ENCODE measurements at places on chromosomes 4 and X.

GRCh38 chr4:150886597-150886996 is 128.5 kb downstream of the LRBA start:
- DNase-seq, result no peak

DNA sequence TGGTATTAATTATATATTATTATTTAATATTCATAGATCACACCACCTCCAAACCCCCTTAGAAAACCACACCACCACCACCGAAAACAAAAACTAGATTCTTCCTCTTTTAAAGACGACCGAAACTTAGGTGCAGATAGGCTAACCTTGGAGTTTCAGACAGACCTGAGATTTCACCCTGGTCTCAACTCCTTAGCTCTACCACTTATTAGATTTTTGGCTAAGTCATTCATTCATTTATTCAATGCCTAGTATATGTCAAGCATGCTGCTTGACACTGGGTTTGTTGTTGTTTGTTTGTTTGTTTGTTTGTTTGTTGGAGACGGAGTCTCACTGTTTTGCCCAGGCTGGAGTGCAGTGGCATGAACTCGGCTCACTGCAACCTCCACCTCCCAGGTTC is 9.5 kb upstream of the BMP2K start:
- no peak for DNase-seq

GRCh38 chrX:45912316-45912715 is 632.9 kb downstream of the ZNF674 start:
- DNase-seq, result no peak

DNA sequence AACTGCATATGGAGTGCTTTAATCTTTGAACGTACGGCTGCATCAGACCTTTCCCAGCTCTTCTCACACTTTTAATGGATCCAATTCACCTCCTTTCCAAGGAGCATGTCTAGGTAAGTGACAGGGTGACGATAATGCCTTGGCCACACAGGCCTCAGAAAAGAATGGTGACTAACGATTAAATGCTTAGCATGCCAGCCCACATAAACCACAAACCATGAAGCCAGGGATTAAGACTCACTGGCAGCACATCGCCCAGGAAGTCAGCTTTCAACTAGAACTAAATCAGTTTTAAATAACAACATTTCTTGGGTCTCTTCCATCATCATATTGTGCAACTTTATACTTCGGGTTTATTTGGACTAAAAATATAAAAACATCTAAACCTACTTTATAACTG is 28.7 kb downstream of the INPP4B start:
- peak; percentile 38 for DNase-seq

GRCh38 chr4:187128222-187128621 is 404.6 kb upstream of the FAT1 start:
- no peak for DNase-seq

DNA sequence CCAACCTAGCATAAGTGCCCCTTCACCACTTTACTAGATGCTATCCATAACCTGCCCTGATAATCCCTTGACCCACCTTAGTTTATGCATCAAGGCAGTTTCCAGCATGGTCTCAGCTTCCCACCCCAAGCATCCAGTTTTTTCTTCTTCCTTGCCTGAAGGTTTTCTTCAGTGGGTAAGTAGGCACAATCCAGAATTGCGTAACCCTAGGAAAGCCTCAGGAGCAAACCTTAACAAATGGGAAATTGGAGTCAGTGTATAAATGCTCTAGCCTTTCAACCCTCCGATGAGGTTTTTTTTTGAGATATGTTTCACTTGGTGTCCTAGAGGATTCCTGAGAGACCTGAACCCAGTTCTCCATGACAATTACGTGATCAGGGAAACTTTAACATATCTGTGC is 614.0 kb upstream of the BOD1L1 start:
- DNase-seq, result no peak

- DNase-seq, result no peak
Observed at GRCh38 chrX:105706041-105706440, 116.3 kb upstream of the NRK start.

DNA sequence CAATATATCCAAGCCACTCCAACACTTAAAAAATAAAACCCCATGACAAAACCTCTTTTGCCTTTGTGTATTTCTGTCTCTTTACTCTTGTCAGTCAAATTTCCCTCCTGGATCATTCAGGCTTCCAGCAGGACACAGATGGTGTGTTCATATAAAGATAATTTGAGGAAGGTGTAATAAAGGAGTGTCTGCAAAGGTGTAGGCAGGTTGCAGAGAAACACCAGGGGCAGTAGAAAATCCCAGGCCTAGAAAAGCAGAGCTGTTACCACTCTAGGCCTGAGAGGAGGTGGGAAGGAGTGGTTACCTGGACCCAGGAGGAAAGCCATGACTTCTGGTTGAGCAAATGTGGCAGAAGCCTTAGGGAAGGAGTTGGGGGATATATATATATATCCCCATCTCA is 28.8 kb downstream of the CHRNA9 start:
- no peak for DNase-seq

DNA sequence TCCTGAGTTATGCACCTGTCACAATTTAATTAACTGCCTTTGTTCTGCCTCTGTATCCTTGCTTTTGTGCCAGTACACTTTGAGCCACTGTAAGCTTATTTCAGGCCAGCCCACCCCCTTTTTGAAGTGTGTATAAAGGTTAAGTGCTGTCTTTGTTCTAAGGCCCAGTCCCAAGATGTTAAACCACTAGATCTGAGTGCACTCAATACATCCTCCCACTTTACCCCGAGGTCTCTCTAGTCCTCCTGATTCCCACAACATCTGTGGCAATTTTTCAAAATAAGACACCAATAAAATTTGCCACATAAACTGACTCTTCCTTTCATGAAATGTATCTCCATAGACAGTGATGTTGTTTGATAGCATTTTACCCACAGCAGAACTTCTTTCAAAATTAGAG is 124.1 kb upstream of the SPIN4 start:
- DNase-seq, result no peak

DNA sequence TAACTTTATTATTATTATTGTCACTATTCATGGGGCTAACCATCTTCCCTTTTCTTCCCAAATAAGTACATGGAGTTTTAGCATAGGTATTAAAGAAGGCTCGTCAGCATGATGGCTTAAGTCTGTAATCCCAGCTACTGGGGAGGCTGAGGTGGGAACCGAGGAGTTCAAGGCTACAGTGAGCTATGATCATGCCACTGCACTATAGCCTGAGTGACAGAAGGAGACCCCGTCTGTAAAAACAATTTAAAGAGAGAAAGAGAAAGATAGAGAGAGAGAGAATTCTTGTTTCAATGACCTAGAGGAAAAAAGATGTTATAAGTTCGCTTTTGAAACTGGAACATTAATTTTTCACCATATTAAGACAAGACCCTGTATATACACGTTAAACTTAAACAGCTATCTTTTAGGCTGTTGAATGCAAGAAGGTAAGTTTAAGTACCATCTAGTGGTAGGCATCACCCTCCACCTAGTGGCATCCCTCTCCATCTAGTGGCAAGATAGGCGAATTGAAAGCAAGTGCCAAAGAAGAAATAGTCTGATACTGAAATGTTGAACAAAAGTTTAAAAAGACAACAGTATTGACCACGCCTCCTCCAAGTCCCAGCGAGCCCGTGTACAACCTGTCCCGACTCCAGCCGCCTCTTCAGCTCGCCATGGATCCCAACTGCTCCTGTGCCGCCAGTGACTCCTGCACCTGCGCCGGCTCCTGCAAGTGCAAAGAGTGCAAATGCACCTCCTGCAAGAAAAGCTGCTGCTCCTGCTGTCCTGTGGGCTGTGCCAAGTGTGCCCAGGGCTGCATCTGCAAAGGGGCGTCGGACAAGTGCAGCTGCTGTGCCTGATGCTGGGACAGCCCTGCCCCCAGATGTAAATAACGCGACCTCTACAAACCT is 26.0 kb upstream of the YTHDC1 start:
- peak; percentile 12 for DNase-seq

- no peak for DNase-seq
Observed at GRCh38 chrX:34778916-34779315, 121.8 kb upstream of the TMEM47 start.

DNA sequence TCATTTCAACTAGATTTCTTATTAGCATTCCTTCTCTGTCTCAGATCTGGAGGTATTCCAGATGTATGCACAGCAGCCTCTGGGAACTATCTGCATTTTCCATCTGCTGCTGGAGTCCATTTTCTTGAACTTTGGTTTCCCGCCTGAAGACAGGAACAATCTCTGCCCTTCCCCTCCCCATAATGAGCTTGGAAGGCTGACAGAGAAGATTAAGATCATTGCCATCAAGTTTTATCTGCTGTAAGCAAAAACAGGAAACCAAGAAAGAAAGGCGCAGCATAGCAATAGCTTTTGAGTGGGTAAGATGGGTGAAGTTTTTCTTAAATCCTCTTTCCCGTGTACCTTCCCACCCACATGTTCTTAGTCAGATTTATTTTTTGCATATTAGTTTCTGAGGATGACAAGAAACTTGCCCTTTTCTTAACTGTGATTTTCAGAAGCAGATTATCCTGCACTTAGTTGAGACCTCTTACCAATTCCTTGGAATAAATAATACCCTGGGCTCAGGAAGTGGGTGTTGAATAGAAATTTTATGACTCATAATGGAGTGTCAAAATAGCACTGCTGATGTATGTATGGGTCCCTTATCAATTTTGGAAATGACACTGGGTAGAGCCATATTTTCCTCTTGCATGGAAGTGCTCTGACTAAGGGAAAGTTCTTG is 78.3 kb downstream of the CT47B1 start:
- DNase-seq, result no peak

DNA sequence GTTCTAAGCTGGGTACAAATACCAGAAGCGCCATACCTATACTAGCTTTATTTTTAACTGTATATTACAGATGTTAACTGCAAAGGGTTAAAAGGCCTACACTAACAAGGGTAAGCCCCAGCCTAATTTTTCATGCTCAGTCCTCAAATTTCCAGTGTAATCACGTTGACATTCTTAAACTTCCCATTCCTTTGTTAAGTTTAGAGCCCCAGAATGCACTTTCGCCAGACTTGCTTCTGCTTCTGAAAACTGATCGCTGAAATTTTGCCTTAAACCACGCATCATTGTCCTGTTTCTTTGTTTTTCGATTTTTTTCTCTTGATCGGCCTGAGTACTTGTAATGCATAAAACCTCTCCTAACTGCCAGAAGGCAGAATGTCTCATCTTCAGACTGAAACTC is 2141.9 kb upstream of the AGA start:
- DNase-seq, result no peak

GRCh38 chr4:81905971-81906370 is 434.3 kb upstream of the RASGEF1B start:
- DNase-seq, result no peak

GRCh38 chr4:961351-962230 is 11.8 kb downstream of the DGKQ start:
- DNase-seq, result no peak

Data from stimulated activated CD4-positive, alpha-beta T cell treated with anti-CD3 and anti-CD28 coated beads, TNF-alpha, amount 100 ng/mL, for 24 hours (primary cell).